B cell (primary cell): ENCODE measurements at places on chromosomes 4 and X. TPM values are rescaled to one million over a fixed set of nuclear protein-coding genes. Genes with fewer than 3 reads are reported as not detected.

- H3K36me3 ChIP-seq: no peaks in the 10 kb centered on the region
- no peak overlapping the region for H3K27ac ChIP-seq
These were observed 234.6 kb upstream of the AFF2 start for GRCh38 chrX:148265829-148266228.

GRCh38 chrX:129932016-129932820 is 26.3 kb downstream of the UTP14A start:
- peak overlapping the region; percentile 65 for H3K4me3 ChIP-seq
- H3K36me3 ChIP-seq: no peaks in the 10 kb centered on the region
- DNase-seq: peak; percentile 86
- H3K27ac ChIP-seq: peak overlapping the region; percentile 71
- no peaks in the 10 kb centered on the region for H3K27me3 ChIP-seq

DNA sequence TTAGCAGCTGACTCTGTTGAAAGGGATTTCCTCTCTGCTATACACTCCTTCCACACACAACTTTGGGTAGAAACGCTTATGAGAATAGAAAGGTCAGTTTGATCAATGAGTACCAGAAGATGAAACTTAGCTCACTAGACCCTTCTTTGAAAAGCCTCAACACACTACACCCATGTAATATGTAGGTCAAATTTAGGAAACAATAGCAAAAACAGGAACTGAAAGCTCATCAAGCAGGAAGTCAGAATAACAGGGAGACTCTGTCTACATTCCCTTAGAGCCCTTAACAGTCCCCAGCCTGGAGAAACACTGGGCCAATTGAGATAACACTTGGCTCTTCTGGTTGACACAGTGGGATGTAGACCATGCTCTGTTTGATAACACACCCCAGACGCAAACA is 30.7 kb downstream of the SRPX2 start:
- no peaks in the 10 kb centered on the region for H3K27me3 ChIP-seq
- no peak overlapping the region for H3K27ac ChIP-seq
- H3K36me3 ChIP-seq: no peaks in the 10 kb centered on the region

DNA sequence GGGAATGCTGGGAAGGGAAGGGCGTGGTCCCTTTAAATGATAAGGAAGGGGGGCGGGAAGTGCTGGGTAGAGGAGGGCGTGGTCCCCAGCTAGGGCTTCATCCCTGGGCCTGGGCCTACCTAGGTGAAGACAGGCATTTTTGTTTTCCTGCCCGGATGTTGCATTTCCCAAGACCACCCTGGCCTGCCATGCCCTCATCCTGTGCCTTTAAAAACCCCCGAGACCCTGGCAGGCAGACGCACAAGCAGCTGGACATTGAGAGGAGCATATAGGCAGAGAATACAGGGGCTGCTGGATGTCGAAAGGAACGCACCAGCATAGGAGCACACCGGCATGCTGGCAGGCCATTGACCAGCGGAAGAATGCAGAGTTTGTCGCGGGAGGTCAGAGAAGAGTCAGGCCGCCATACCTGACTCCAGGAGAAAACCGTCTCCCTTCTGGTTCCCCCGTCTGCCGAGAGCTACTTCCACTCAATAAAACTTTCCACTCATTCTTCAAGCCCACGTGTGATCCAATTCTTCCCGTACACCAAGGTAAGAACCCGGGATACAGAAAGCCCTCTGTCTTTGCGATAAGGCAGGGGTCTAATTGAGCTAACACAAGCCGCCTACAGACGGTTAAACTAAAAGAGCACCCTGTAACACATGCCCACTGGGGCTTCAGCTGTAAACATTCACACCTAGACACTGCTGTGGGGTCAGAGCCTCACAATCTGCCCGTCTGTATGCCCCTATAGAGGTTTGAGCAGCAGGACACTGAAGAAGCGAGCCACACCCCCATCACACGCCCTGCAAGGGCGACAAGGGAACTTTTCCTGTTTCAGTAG is 2.9 kb upstream of the AGA start:
- H3K27me3 ChIP-seq: no peaks in the 10 kb centered on the region
- no peaks in the 10 kb centered on the region for H3K36me3 ChIP-seq
- H3K4me1 ChIP-seq: peaks cover 17% of the 10 kb centered on the region
- peak; percentile 5 for DNase-seq

DNA sequence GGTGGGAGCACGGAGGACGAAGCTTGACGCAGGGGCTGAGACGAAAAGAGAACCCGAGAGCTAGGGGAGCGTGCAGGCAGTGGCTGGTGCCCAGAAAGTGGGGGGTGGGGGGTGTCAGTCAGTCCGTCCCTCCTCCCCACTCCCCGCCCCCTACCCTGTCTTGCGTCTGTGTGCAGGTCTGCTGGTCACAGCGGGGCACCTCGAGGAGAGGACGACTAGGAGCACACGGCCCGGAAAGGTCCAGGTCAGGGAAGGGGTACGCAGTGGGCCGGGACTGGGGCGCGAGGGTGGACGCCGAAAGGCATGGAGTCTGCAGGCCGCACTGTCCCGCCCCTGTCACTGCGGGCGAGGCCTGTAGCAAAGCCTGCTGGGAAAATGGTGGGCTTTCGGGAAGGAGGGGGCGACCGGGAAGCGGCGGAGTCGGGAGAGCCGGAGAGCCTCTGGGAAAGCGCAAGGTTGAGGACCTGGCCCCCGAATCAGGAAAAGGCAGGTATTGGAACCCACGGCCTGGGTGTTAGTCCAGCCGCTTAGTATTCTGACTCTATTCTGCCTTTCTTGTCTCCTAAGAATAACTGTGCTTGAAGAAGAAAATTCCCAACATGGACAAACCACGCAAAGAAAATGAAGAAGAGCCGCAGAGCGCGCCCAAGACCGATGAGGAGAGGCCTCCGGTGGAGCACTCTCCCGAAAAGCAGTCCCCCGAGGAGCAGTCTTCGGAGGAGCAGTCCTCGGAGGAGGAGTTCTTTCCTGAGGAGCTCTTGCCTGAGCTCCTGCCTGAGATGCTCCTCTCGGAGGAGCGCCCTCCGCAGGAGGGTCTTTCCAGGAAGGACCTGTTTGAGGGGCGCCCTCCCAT is 769 bp downstream of the TCEAL1 start:
- H3K36me3 ChIP-seq: no peaks in the 10 kb centered on the region
- peak overlapping the region; percentile 7 for H3K4me3 ChIP-seq
- peak overlapping the region; percentile 68 for H3K27ac ChIP-seq
- DNase-seq: peak; percentile 47
- H3K27me3 ChIP-seq: no peaks in the 10 kb centered on the region
- H3K4me1 ChIP-seq: peaks cover 9% of the 10 kb centered on the region

DNA sequence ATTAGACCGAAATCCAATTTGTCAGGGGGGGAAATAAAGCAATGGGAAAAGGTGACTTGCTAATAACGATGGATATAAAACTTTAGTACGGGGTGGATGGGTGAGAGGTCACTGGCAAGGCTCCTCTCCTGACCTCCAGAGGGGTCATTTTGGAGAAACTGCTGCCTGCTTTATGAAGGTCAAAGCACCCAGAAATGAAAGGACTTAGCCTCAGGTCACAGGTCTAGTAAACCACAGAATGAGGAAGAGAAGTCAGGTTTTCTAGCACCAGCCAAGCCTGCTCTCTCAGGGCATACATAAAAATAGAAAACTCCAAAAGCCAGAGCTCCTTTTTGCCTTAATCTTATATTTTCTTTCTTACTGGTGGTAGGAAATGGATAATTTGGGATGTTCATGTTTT is 134.2 kb downstream of the SHROOM3 start:
- no peaks in the 10 kb centered on the region for H3K27me3 ChIP-seq
- H3K36me3 ChIP-seq: no peaks in the 10 kb centered on the region
- H3K4me3 ChIP-seq: no peak overlapping the region
- H3K27ac ChIP-seq: no peak overlapping the region
- H3K4me1 ChIP-seq: no peaks in the 10 kb centered on the region

DNA sequence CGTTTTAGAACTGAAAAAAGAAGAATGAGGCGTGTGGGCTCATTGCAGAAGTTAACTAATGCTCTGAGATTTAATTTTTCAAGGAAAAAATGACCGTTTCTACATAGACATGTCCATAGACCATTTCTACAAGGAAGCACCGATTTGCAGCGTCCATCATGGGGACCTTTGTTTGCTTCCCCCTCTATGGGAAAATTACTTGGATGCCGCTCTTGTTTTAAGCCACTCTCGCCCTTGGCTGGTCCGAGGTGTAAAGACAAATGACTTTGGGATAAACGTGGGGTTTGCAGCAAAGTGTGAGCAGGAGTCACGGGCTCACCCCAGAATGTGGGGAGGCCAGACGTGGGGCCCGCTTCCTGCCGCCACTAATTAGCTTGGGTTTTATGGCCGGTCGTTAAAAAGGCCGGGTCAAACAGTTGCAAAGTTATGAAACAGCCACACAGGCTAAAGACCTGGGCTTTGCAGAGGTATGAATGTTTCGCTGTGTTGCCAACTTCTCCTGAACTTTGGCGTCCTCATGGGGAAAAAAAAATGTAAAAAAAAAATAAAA is 235.9 kb downstream of the SHOX start:
- no peaks in the 10 kb centered on the region for H3K27me3 ChIP-seq
- no peak overlapping the region for H3K27ac ChIP-seq
- no peaks in the 10 kb centered on the region for H3K36me3 ChIP-seq
- no peak overlapping the region for H3K4me3 ChIP-seq

DNA sequence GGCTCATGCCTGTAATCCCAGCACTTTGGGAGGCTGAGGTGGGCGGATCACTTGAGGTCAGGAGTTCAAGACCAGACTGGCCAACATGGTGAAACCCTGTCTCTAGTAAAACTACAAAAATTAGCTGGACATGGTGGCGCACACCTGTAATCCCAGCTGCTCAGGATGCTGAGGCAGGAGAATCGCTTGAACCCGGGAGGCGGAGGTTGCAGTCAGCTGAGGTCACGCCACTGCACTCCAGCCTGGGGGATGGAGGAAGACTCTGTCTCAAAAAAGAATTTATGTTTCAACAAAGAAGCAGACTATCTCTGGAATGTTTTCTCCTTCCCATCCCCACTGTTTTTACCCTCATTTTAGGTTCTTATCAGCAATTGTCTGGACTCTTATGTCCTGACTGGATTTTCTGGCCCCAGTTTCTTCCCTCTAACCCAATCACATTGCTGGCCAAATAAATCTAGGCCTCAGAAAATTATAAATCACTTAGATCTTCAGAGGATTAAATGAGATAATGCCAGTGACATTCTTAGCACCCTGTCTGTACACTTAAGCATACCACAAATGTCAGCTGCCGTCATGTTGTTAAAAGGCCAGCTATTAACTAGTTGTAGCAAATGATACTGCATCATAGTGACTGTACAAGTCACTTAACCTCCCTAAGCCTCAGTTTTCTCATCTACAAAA is 44.9 kb upstream of the PRSS48 start:
- H3K27ac ChIP-seq: no peak overlapping the region
- no peaks in the 10 kb centered on the region for H3K4me1 ChIP-seq
- H3K36me3 ChIP-seq: no peaks in the 10 kb centered on the region
- H3K4me3 ChIP-seq: no peak overlapping the region

GRCh38 chr4:39539089-39539611 is 11.9 kb upstream of the UGDH start:
- H3K4me3 ChIP-seq: no peak overlapping the region
- H3K27ac ChIP-seq: no peak overlapping the region
- peaks cover 5% of the 10 kb centered on the region for H3K36me3 ChIP-seq
- no peaks in the 10 kb centered on the region for H3K27me3 ChIP-seq
- no peaks in the 10 kb centered on the region for H3K4me1 ChIP-seq

GRCh38 chr4:73485596-73485995 is 4.1 kb downstream of the AFM start:
- DNase-seq: no peak
- H3K4me1 ChIP-seq: no peaks in the 10 kb centered on the region
- H3K36me3 ChIP-seq: no peaks in the 10 kb centered on the region
- H3K27me3 ChIP-seq: no peaks in the 10 kb centered on the region
- no peak overlapping the region for H3K4me3 ChIP-seq
- H3K27ac ChIP-seq: no peak overlapping the region

The BEX1 gene
- total RNA-seq: 0.39 TPM in 1 of 2 replicates, not detected in the other

The SMIM43 gene
- total RNA-seq: not detected in 2 replicates

The BEX2 gene
- 15.9 and 17.9 TPM in 2 replicates for total RNA-seq

The UGT2A3 gene
- total RNA-seq: not detected in 2 replicates
